DMS79 (cell line): ENCODE measurements at places on chromosomes 5 and 9.

DNA sequence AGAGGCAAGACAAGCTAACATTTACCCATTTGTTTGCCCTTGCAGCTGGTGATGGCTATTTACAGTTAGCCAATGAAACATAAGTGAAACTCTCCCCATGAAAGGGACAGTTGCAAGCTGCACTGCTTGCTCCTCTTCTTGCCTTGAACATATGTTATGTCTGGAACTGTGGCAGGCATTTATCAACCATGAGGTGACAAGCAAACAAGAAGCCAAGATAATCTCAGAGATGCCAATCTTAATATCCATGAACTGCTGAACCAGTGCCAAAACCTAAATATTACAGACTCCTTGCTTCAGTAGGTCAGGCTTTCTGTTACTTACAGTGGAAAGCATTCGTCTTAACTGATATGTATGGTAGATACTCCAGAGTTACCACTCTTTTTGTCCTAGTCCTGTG lies 133.4 kb downstream of the ACTBL2 start:
- DNase-seq = no peak

- DNase-seq = peak; percentile 83
These were observed 714 bp upstream of the ZNF608 start for GRCh38 chr5:124746916-124747790.

DNA sequence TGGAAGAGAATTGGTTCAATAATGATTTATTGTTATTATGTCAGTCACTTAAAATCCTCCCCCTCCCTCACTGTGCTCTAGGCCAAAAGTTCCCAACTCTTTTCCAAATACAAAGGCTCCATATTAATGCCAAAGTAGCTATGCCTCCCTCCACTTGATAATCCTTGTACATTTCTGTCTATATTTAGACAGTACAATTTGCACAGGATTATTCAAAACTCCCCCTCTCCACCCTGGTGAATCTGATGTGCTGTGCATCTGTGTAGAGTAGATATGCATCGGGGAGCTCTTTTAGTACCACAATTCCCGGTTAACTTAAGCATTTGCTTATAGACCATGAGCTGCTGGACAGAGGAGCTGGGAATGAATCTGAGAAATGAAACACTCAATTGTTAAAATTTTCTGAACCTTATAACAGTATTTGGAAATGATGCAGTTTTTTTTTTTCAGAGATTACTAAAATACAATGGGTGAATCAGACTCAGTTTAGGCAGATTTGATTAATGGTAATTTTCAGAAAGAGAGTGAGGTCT lies 27.6 kb downstream of the GLRA1 start:
- no peak for DNase-seq

- no peak for DNase-seq
These were observed 332.0 kb downstream of the RFX3 start for GRCh38 chr9:3193791-3194190.

- DNase-seq = no peak
These were observed 2031.7 kb downstream of the EFNA5 start for GRCh38 chr5:105639068-105639467.

DNA sequence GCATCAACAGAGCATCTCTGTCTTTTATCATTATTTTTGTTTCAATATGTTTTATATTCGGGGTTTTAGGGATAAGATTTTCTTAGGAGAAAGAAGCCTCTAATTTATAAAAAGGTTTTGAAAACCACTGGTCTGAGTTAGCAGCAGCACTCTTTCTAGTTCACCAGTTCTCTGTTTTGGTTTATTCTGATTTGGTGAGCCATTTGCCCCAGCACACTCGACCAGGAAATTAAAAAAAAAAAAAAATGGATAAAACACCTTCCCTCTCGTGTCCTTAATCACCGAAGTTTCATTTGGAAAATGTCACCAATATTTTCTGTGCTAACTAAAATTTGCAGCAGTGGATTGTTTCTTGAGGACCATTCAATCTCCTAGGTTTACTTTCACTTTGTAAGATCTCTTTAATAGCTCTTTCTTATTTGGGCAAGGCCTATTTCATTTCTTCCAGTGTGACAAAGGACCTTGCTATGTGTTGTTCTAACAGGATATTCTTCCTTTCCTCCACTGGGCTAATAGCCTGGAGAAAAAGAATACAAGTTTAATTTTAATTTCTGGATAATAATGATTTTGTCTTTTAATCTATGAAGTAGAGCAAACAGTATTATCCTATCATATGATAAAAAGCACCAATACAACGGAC lies 57.8 kb upstream of the ANXA1 start:
- no peak for DNase-seq

DNA sequence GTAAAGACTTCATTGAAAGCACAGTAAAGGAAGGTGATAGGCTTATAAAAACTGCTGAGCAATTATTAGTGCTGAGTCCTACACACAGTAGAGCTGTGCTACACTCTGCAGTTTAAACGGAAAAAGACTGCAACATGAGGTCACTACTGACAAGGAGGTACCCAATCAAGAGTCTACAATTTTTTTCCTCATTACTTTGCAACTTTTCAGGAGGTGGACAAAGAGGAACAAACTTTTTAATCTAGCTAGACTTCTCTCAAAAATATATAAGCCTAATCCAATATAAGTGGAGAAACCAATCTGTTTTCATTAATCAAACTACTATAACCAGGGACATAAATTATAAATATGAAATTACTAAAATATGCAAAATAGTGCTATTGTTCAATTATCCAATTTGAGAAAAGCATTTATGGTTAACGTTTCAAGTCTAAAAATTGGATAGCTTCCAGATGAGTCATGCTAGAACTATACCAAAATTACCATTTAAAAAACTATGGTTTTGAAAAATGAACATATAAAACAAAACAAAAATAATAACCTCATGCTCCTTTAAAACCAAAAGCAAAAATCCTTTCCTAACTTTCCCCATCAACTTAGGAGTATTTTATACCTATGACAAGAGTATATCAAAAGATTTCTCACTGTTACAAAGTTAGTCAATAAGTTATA lies 37.7 kb downstream of the FAM13B start:
- DNase-seq = no peak

- DNase-seq = no peak
These were observed 47.3 kb downstream of the SEC61B start for GRCh38 chr9:99269416-99269815.

DNA sequence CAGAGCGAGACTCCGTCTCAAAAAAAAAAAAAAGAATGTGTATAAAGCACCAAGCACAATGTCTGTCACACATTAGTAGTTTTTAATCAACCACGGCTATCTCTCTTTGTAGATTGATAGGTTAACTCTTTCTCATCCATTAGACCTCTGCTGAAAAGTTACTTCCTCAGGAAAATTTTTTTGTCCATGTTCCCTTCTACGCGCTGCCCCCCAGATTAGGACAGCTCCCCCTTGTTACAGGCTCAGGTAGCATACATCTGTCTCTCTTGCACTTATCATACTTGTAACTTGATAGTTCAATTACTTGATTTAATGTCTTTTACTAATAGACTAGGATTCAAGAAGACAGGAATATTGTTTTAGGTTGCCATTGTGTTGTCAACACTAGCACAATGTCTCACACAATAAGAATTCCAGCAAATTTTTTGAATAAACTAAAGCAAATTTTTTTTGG lies 1.5 kb downstream of the SPDL1 start:
- no peak for DNase-seq

DNA sequence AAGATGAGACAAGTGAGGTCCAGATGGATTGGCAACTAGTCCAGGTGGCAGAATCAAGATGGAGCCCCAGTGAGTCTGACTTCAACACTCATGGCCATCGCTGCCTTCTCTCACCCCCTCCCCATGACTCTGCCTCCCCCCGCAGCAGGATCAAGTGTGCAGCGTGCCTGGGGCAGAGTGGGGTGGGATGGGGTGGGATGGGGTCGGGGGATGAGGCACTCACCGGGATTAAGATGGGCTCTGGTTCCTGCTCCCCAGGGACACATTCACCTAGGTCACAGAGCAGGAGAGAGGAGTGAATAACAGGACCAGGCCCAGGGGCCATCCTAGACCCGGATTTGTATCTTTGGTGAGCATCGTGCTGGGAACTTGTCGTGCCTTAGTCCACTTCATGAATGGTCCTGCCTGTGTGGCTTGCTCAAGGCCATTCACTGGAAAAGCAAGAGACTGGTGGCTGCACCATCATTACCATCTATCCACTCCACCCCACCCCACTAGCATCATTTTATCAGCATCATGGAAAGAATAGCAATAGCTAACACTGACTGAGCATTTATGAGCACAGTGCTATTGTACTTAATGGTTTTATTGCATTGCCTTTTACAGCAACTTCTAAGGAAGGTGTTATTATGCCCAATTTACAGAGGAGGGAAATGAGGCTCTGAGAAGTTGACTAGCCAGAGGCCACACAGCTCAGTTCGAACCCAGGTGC lies 8.5 kb downstream of the AMBP start:
- DNase-seq = no peak

- no peak for DNase-seq
These were observed 155.3 kb downstream of the ADAMTS12 start for GRCh38 chr5:33736510-33736909.

GRCh38 chr5:93226202-93226735 lies 354.8 kb downstream of the NR2F1-AS1 start:
- DNase-seq = no peak

DNA sequence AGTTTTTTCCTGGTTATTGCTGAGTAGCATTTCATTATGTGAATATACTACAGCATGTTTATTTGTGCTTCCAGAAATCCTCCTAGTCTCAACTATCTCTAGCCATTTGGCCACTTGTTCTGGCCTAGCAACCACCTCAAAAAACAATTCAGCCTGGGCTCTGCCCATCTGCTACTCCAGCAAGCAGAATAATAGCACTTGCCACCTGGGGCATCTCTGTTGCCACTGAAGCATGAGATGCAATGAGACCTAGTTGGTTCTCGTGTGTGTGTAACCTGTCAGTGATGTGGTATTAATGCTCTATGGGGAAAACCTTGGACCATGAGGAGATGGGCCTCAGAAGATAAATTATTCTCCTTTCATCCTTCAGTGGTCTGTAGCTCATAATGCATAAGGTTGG lies 129.5 kb downstream of the RNF180 start:
- no peak for DNase-seq

DNA sequence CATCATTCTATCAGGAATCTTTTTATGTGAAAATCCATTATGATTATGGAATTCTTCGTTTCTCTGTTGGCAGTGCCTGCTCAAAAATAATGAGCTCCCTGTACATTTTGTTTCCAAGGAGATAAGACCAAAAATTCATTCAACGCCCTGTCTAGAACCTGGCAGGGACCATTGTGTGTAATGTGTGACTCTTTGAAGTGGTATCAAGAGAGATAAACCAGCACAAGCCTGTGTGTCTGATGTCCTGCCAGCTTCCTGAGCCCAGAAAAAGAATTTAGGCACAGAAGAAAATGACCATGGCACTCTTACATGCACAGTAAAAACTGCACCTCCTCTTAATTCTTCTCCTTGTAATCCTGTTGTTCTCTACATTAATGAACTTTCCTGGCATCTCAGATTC lies 177.4 kb downstream of the SAXO1 start:
- DNase-seq = no peak

DNA sequence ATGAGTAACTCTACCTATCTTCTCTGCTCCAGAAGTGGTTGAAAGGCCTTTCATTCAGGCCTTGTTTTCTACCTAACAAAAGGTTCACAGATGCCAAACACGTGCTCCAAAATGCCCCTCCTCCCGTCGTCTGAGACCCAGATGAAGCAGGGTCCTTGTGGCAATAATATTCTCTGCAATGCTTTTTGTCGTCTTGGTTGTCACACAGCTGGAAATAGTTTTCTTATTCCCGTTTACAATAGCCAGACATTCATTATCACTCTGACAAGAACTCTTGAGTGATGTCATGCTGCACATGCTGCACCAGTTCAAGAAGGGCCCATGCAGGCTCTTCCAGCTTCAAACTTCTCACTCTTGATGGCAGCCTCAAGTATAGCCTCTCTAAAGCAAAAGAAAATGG lies 7.8 kb downstream of the LPAR1 start:
- DNase-seq = no peak

DNA sequence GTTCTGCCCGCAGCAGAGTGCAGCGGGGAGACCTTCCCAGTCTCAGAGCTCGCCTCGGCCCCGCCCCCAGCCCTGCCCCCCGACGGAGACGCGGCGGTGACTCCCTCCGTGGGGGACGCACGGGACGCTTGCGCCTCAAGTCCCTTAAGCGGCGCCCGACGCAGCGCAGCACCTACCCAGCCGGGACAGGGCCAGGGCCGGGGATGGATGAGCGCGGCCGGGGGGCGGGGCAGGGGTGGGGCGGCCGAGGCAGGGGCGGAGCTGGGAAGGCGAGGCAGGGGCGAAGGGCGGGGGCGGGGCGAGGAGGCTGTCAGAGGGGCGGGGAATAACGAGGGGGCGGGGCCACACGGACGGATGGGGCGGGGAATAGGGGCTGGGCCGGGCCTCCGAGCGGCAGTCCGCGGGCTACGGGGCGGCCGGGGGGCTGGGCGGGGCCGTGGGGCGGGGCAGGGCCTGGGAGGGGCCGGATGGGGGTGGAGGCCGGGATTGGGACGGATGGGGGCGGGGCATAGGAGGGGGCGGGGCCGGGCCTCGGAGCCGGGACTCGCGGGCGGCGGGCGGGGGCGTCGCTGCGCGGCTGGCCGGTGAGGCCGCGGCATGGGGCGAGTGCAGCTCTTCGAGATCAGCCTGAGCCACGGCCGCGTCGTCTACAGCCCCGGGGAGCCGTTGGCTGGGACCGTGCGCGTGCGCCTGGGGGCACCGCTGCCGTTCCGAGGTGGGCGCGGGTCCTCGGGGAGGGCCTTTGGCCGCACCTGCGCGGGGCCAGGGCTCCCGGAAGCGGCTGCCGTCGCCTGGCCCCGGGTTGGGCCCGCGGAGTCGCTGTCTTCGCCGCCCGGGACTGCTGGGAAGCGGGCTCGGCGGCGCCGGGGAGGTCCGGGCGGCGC lies at the start of gene ARRDC1:
Gene ARRDC1 (plus strand): TSS at position 566 of the 884 bp plus-strand sequence. CDS start 32 bp downstream, at position 598.
- peak; percentile 89 for DNase-seq

GRCh38 chr5:143200781-143201398 lies 202.6 kb downstream of the NR3C1 start:
- peak; percentile 3 for DNase-seq

GRCh38 chr5:157372472-157372822 lies 87.6 kb upstream of the NIPAL4 start:
- DNase-seq = no peak

DNA sequence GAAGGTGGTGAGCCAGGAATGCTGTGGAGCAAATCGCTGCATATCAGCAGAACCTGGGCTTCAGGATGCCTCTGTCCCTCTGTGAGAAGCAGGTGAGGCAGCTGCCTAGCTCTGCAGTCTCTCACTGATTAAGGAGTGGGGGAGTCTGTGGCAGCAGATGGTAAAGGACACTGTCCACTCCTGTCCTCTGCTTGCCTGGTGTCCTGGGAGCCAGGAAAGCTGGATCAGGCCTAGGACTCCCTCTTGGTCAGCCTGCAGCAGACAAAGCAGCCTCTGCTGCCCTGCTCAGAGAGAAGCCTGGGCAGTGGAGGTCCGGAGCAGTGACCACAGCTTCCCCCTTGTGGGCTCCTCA lies 214.7 kb downstream of the HSPA4 start:
- no peak for DNase-seq

GRCh38 chr9:101427957-101428655 lies 7.5 kb downstream of the ALDOB start:
- DNase-seq = no peak
